ENCODE measurements at places on chromosomes 2 and 18. TPM values are rescaled to one million over a fixed set of nuclear protein-coding genes. Genes with fewer than 3 reads are reported as not detected.

Gene LONRF2
- not detected for polyA plus RNA-seq

Gene PRSS56
- not detected for polyA plus RNA-seq

Gene CEP76
- 7.3 TPM for polyA plus RNA-seq

Gene UPP2
- polyA plus RNA-seq, result not detected

Gene LIPG
- not detected for polyA plus RNA-seq

Gene PDCD1
- 7.2 TPM for polyA plus RNA-seq

Gene ASIC4
- polyA plus RNA-seq, result not detected

Gene IL1RN
- not detected for polyA plus RNA-seq

Gene TUBA3E
- polyA plus RNA-seq, result not detected

Gene ALK
- polyA plus RNA-seq, result not detected

Gene HOXD11
- not detected for polyA plus RNA-seq

Gene TMEFF2
- polyA plus RNA-seq, result not detected

Gene CRYGD
- not detected for polyA plus RNA-seq

Gene COL6A3
- 0.82 TPM for polyA plus RNA-seq

Gene ALPP
- polyA plus RNA-seq, result not detected

Gene ENOSF1
- 12.0 TPM for polyA plus RNA-seq

Gene ERICH2
- not detected for polyA plus RNA-seq

Gene HOXD12
- not detected for polyA plus RNA-seq

Gene LIMS4
- 4.0 TPM for polyA plus RNA-seq
